ENCODE measurements at places on chromosomes 4 and X. TPM values are rescaled to one million over a fixed set of nuclear protein-coding genes. Genes with fewer than 3 reads are reported as not detected.

The UCHL1 gene
- total RNA-seq = 28.4 TPM

- no peak for DNase-seq
Observed at GRCh38 chrX:108053218-108053617, 8.4 kb downstream of the VSIG1 start.

- no peak for DNase-seq
Observed at GRCh38 chr4:169102026-169102425, 92.0 kb upstream of the CBR4 start.

DNA sequence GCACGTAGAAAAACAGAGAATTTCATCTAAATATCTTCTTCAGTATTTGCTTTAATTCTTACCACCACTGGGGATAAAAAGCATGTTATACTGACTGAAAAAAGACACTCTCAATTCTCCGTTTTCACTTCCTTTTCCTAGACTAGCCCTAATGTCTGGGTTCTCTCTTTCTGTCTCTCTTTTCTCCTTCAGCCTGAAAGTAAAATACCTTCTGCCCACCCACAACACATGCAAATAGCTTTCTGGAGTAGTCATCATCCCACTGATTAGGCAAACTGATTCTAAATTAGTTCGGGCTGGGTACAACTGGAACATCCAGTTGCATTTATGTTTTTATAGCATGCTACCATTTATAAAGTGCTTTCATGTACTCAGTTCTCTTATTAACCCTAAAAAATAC, 142.4 kb upstream of the ANKRD50 start:
- DNase-seq = peak; percentile 24

The RELL1 gene
- total RNA-seq = 178 TPM

Data from bronchial epithelial cell (primary cell).